ENCODE measurements at places on chromosomes 6 and 20.

DNA sequence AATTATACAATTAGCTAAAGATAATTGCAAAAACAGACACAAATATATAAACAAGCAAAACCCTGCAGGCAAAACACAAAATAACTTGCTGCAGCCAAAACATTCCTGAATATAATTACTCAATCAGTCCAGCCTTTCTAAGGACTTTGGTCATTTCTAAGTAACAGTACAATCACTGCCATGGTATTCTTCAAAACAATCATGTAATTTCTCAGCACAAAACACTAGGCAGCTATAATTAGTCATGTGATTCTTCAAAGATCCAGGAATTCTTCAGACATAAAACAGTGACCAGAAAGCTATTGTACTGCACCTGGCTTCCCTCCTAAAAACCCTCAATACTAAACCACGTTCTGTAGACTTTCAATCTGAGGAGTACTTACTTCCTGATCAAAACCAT is 881.1 kb downstream of the EPHA7 start:
- no peak for DNase-seq

DNA sequence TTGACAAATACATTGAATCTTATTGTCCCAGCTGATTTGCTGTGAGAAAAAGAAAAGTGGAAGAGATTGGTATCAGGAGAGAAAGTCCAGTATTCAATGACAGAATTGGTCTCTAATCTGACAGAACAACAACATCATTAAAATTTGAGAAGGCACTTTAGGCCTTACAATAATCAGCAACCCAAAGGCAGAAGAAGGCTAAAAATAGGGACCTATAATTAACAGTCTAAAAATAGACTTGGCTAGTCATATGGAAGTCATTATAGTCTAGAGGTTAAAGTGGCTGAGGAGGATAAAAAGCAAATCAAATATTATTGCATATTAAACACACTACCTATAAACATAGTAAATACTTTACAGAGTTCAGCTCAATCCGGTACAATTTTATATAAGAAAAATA is 393.6 kb upstream of the JAG1 start:
- DNase-seq: no peak

- no peak for DNase-seq
These were observed 29.4 kb downstream of the NUDT3 start for GRCh38 chr6:34362909-34363680.

- DNase-seq: peak; percentile 78
These were observed 48.9 kb downstream of the NOL4L start for GRCh38 chr20:32535953-32536823.

DNA sequence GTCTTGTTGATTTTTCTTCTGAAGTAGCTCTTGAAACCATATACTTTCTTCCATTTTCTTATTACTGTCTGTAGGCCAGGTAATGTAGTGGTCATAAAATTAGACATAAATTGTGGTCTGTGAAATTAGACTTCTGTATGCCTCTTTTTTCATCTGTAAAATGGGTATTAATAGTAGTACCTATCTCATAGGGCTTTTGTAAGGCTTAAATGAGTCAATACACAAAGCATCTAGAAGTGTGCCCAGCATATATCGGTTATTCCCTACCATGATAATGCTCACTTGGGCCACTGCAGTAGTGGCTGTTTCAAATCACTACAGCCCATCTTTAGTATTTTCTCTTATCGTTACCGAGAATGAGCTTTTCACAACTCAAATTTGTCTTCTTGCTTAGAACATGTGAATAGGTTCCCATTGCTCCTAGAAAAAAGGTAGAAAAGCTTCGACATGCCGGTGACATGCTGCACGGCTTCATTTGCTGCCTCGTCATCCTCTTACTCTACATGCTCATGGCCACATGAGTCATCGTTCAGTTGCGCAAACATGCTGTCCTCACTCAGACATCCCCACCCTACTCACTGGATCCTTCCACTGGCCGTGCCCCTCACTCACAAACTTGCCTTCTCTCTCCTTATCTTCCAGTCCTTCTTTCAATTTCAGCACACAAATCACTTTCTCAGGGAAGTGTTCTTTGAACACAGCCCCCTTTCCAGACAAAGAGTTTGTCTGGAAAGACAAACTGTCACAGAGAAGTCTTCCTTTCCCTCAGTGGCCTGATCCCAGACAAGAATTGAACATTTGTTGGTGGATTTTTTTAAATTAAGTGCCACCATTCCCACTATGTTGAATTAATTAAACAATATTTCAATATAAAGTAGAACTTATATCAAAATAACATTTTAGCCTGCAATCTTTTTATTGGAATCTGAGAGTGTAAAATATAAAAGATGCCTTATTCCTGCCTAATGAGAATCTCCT is 32.2 kb upstream of the ERVFRD-1 start:
- no peak for DNase-seq

GRCh38 chr6:29887330-29887818 is 55.0 kb upstream of the HLA-A start:
- DNase-seq: peak; percentile 46

DNA sequence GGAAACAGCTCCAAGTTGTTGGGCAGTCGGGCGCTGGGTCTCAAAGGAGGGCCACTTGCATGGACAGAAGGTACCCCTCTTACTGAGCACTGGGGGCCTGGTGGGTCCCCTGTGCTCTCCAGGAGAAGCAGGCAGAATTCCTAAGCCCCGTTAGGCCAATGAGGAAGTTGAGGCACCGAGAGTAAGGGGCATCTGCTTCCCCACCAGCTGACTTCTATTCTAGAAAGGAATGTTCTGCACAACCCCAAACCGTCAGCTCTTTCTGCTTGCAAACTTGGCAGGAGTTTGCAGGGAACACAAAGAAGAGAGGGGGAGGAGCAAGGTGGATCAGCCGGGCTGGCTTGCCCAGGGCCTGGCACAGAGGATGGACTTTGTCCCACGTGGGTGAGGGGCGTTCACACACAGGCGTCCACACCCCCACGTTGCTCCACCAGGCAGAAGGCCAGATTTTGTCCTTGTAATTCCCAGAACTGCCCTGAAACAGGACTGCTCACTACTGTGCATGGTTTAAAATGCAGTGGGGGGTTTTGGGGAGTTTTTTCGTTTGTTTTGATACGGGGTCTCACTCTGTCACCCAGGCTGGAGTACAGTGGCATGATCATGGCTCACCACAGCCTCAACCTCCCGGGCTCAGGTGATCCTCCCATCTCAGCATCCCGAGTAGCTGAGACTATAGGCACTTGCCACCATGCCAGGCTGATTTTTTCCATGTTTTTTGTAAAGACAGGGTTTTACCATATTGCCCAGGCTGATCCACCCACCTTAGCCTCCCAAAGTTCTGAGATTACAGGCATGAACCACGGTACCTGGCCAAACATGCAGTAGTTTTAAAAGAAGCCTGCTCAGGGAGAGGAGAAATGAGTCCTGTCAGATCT is 93.3 kb downstream of the SNX5 start:
- no peak for DNase-seq
